Psoas muscle (tissue), 8 donors: ENCODE measurements at places on chromosomes 7 and 10. TPM values are rescaled to one million over a fixed set of nuclear protein-coding genes. Genes with fewer than 3 reads are reported as not detected.

The PDAP1 gene
- 437 TPM for polyA plus RNA-seq

The GRID2IP gene
- polyA plus RNA-seq: not detected

The ZNF117 gene
- 3.2 TPM for polyA plus RNA-seq

The SLC39A12 gene
- polyA plus RNA-seq: 0.01 TPM

The LRGUK gene
- polyA plus RNA-seq: 0.13 TPM

The PLEKHS1 gene
- polyA plus RNA-seq: 0.04 TPM

The RFC2 gene
- 20.7 TPM for polyA plus RNA-seq

The MMD2 gene
- polyA plus RNA-seq: 0.01 TPM

The C7orf57 gene
- not detected for polyA plus RNA-seq

DNA sequence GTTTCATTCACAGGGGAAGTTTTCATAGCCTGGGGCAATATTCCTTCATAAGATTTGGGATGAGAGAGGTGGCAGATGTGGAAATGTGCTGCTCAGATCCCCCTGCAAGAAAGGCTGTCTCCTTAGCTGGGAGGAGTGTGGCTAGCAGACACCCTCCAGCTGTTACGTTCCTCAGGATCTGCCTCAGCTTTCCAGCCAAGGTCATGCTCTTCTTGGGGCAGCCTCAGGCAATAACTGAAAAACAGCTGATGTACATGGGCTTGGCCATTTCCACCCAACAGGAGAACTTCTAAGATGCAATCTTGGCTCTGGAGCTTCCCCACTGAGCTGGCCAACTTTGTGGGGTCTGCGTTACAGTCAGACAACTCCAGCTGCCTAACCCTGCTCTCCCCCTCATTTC, 51.3 kb upstream of the SEPTIN7 start:
- no peak overlapping the region for H3K27ac ChIP-seq
- DNase-seq: no peak
- H3K4me1 ChIP-seq: peaks cover 15% of the 10 kb centered on the region
- no peaks in the 10 kb centered on the region for H3K27me3 ChIP-seq

- no peak for DNase-seq
- H3K27me3 ChIP-seq: no peaks in the 10 kb centered on the region
- H3K36me3 ChIP-seq: peaks cover 40% of the 10 kb centered on the region
- H3K4me1 ChIP-seq: peaks cover 2% of the 10 kb centered on the region
Measured at GRCh38 chr7:102169651-102170392, 116.8 kb upstream of the SH2B2 start.

GRCh38 chr10:72889391-72889831, 4.1 kb upstream of the OIT3 start:
- no peaks in the 10 kb centered on the region for H3K27me3 ChIP-seq
- no peak overlapping the region for H3K4me3 ChIP-seq
- no peaks in the 10 kb centered on the region for H3K4me1 ChIP-seq
- no peak overlapping the region for H3K27ac ChIP-seq
- peaks cover 4% of the 10 kb centered on the region for H3K36me3 ChIP-seq

DNA sequence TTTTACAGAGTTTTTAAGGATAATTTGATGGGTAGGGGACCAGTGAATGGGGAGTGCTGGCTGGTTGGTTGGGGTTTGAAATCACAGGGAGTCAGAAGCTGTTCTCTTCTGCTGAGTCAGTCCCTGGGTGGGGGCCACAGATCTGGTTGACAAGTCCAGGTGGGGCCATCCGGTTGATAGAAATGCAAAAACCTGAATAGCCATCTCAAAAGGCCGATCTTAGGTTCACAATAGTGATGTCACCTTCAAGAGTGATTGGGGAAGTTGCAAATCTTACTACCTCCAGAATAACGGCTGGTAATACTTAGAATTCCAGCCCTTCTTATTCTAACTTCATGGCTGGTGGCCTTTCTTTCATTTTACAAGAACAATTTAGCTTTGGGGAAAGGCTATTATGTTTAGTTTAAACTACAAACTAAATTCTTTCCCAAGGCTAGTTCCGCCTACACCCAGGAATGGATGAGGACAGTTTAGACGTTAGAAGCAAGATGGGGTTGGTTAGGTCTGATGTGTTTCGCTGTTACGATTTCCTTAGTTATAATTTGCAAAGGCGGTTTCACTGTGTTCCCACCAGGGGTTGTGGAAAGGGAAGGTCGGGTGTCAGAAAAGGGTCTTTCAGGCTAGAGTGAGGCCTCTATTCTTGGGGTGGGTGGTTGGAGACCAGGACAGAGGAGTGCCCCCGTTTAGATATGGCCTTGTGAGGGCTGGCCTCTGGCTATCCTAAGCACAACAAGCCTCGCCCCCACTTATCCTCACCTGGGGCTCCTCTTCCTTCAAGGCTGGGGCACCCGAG, 27.4 kb downstream of the IFT22 start:
- no peaks in the 10 kb centered on the region for H3K36me3 ChIP-seq
- no peaks in the 10 kb centered on the region for H3K4me1 ChIP-seq
- no peak for DNase-seq
- H3K27me3 ChIP-seq: no peaks in the 10 kb centered on the region
- H3K4me3 ChIP-seq: no peak overlapping the region

- H3K27me3 ChIP-seq: no peaks in the 10 kb centered on the region
- no peak overlapping the region for H3K27ac ChIP-seq
- no peaks in the 10 kb centered on the region for H3K36me3 ChIP-seq
- no peak for DNase-seq
- H3K4me1 ChIP-seq: peaks cover 41% of the 10 kb centered on the region
Measured at GRCh38 chr10:103544657-103545310, 51.3 kb downstream of the NEURL1 start.

GRCh38 chr7:84083846-84084245, 110.7 kb downstream of the SEMA3A start:
- no peaks in the 10 kb centered on the region for H3K27me3 ChIP-seq
- no peaks in the 10 kb centered on the region for H3K4me1 ChIP-seq
- no peak overlapping the region for H3K27ac ChIP-seq
- no peak for DNase-seq
- no peak overlapping the region for H3K4me3 ChIP-seq
- no peaks in the 10 kb centered on the region for H3K36me3 ChIP-seq

DNA sequence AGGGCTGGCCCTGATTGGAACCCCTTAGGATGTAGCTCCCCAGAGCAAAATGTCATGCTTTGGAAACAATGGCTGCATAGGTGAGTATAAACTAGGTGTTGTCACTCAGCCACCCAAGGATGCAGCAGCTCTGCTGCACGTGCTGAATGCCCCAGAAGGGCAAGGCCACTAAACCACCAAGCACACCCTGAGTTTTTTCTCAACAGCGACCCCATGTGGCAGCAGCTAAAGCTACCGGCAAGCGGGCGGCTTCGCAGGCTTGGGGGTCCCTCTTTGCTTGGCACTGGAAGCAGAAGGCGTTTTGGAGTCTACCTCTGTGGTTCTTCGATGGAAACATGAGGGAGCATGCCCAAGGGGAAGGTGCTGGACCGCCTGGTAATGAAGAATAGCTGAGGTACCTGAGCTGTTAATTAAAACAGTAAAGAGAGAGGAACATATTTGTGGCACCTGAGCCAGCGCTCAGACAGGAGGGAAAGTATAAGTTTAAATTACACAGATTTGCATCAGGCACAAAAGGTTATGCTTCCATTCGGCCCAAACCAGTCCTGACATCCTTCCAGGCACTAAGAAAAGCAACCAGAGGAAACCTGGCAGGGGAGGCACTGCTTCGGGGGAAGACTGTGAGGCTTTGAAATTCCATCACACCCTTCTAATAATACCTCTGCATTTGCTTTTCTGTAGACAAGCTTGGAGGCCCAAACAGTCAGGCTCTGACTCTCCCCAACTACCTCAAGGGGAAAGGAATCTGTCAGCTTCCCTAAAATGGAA, 152.1 kb downstream of the GFRA1 start:
- no peaks in the 10 kb centered on the region for H3K4me1 ChIP-seq
- H3K36me3 ChIP-seq: no peaks in the 10 kb centered on the region
- no peak overlapping the region for H3K4me3 ChIP-seq
- DNase-seq: no peak

DNA sequence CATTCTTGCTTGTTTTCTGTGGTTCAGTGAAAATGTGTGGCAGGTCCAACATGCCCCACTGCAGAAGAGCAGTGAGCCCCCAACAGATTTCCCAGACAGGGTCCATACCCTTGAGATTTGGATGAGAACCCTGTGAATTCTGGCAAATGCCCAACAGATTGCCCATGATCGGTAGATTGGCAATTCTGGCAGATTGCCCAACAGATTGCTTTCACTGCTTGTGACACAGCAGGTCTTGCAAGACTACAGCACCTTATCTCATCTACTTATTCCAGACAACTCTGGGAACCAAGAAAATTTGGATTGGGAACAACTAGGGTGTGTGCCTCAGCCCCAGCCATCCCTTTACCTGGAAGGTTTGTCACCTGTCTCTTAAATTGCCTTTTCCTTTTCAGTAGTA, 143.7 kb upstream of the COL1A2 start:
- no peaks in the 10 kb centered on the region for H3K36me3 ChIP-seq
- no peaks in the 10 kb centered on the region for H3K27me3 ChIP-seq
- H3K27ac ChIP-seq: no peak overlapping the region
- no peak overlapping the region for H3K4me3 ChIP-seq

DNA sequence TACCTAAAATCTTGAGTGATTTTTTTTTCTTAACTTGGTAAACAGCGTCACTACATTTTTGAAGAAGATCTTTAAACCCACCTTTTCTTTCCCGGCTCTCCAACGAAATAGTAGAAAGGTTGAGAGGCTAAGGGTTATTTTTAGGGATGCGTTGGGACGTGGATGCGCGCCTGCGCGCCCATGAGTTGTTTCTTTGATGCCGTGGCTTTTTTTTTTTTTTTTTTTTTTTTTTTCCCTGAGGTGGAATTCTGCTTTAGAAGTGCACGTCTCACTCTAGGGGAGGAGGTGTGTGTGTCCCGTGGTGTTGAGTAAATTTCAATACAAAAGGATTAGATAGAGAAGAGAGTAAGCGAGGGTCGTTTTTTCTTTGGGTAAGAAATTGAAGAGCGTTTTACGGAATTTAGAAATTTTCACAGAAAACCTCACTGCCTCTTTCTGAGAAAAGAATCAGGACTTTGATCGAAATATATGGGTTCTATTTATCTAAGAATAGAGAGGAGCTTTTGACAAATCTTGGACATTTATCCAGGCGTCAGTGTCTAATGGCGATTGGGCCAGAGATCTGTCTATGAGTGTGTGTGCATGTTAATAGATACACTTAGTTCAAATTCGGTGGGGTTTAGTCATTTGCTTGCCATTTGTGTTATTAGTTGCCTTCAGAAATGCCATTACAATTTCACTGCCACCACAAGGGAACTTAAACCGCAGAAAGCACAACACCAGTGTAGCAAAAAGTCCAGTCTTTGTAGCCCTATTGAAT, 1.2 kb upstream of the SP8 start:
- H3K36me3 ChIP-seq: no peaks in the 10 kb centered on the region
- DNase-seq: no peak
- H3K4me1 ChIP-seq: peaks cover 13% of the 10 kb centered on the region
- H3K27me3 ChIP-seq: no peaks in the 10 kb centered on the region

DNA sequence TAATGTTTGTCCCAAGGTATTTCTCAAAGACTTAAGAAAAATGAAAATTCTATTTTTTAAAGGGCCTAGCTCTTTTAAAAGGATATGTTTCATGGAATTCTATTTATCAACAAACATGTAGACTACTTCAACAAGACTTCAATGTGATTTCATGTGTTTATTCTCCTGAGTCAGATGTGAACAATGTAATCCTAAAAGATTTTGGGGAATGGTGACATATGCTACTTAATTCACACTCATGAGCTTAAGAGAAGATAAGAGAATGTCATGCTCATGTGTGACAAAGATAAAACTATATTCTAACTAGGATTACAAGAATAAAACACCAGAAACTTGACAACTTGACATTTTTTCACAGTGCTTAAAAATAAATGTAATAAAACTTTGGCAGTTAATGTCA, 127.5 kb downstream of the TES start:
- no peak overlapping the region for H3K4me3 ChIP-seq
- H3K36me3 ChIP-seq: no peaks in the 10 kb centered on the region
- DNase-seq: no peak
- no peak overlapping the region for H3K27ac ChIP-seq

- no peak for DNase-seq
- peaks cover 42% of the 10 kb centered on the region for H3K4me1 ChIP-seq
- H3K27me3 ChIP-seq: no peaks in the 10 kb centered on the region
Measured at GRCh38 chr7:44396931-44397545, 71.6 kb upstream of the CAMK2B start.

DNA sequence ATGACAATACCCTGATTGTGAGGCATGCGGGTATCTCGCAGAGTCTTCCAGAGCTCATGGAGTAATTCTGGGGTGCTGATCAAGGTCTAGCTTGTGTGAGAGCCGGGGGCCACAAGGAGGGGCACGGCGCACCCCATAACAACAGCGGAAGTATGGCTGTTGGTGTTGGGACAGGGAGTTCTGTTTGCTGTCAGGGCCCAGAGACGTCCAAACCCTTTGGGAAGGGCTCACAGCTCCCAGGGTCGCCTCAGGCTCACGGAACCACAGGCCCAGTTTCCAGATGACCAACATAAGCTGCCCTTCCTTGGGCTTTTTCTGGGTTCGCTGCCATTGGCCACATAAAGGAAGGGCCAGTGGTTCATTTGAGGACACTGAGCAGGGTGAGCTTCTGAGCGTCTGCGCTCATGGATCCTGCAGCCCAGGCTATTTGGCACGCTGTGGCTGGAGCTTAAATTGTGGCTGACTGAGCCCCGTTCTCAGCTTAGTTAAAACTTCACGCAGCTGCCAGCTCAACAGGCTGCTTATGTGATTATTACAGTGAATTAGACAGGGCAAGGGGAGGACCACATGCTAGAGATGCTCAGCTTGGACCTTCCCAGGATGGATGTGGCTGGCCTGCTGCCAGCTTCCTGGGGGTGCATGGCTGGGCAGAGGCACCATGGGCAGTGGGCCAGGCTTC, 92.3 kb downstream of the DNAJB6 start:
- no peaks in the 10 kb centered on the region for H3K36me3 ChIP-seq
- peaks cover 3% of the 10 kb centered on the region for H3K4me1 ChIP-seq
- no peak for DNase-seq
- no peak overlapping the region for H3K4me3 ChIP-seq
- H3K27ac ChIP-seq: no peak overlapping the region

GRCh38 chr10:43863270-43863669, 214.6 kb upstream of the ZNF32 start:
- H3K4me3 ChIP-seq: no peak overlapping the region
- H3K36me3 ChIP-seq: no peaks in the 10 kb centered on the region
- H3K4me1 ChIP-seq: no peaks in the 10 kb centered on the region
- H3K27me3 ChIP-seq: no peaks in the 10 kb centered on the region

- no peaks in the 10 kb centered on the region for H3K27me3 ChIP-seq
- no peak overlapping the region for H3K27ac ChIP-seq
- H3K4me3 ChIP-seq: no peak overlapping the region
Measured at GRCh38 chr10:16195178-16195769, 241.5 kb upstream of the PTER start.

- H3K4me3 ChIP-seq: no peak overlapping the region
- H3K27me3 ChIP-seq: no peaks in the 10 kb centered on the region
- H3K36me3 ChIP-seq: no peaks in the 10 kb centered on the region
- no peak overlapping the region for H3K27ac ChIP-seq
Measured at GRCh38 chr7:3960050-3960763, 659.2 kb downstream of the SDK1 start.
